Fibroblast of skin of left quadriceps (primary cell): ENCODE measurements at places on chromosomes 1 and 21.
A peak's percentile ranks its signal among the peaks of the same experiment; 100 is the strongest.

GRCh38 chr21:45135122-45135521 lies 60.7 kb downstream of the ADARB1 start:
- DNase-seq, result no peak

DNA sequence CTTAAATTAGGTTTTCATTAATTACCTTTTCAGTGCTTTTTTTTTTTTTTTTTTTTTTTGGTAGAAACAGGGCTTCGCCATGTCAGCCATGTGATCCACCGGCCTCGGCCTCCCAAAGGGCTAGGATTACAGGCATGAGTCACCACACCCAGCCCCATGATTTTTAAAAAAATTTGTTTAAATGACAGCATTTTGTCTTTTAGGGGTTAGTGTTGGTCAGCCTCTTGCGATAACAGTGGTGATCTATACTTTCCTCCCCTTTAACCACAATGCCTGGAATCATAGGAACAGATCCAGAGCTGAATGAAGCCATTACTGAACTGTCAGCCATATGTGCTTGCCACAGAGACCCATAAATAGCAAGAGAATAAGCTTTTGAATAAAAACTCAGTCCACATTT lies 73.9 kb downstream of the CACHD1 start:
- DNase-seq, result no peak

DNA sequence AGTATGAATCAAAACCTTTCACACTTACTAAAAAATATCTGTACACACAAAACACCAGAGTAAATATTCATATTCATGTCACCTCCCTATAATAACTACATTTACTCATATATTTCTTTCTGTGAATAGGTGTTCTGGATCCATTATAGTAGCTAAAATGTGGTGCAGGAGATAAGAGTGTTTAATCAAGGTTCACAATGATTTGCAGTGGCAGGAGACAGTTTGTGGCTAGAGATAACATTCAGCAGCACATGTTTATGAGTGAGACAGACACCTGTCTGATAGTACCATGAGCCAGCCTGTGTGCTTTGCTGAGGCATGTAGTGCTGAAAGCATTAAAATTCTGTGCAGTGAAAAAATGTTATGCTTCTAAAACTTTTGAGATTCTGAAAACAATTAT lies 410.3 kb downstream of the SRGAP2C start:
- DNase-seq, result no peak

DNA sequence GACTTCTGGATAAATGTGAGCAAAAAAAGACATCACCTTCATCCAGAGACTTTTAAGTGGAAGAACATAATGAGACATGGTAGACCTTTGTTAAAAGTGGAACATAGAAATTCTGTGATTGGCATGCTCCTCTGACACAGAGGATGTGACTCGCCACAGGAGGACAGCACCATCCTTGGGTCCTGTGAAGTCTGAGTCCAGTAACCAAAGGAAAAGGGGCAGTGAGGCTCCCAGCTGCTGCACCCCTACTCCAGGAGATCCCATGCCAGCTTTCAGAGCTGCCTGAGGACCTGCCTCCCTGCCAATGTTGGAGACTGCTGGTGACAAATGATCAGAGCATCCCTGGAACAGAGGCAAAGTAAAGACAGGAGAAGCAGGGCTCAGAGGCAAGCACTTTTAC lies 136.2 kb downstream of the BRINP2 start:
- DNase-seq, result no peak

- DNase-seq, result peak; percentile 60
These were observed 274.8 kb downstream of the PTPRC start for GRCh38 chr1:198913667-198914066.

DNA sequence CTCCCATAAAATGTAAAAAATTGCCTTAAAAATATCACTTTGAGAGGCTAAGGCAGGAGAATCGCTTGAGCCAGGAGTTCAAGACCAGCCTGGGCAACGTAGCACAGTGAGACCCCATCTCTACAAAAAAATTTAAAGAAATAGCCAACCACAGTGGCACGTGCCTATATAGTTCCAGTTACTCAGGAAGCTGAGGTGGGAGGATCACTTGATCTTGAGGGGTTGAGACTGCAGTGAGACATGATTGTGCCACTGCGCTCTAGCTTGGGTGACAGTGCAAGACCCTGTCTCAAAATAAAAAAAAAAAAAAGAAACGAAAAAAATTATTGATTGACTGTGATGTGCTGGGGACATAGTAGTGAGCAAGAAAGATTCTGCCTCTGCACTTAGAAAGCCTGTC lies 38.4 kb downstream of the PKN2 start:
- no peak for DNase-seq
